ENCODE measurements at places on chromosomes 11 and 22.

DNA sequence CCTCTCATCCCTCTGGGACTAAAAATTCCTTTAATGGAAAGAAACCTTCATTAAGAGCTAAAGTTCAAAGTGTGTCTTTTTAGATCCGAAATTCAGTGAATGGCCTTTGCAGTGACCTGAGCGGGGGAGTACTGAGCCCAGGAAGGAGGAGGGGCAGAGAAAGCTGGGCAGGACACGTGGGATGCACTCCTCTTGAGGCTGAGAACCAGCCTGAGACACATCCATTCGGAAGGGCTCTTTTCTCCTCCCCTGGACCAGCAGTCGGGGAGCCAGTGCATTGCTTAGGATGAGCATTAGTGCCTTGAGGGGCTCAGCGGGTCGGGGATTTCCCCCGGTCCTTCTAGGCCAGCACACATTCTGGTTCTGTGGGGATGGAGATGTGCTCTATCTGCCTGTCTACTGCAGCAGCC lies 258.9 kb upstream of the B3GAT1 start:
- DNase-seq = no peak

GRCh38 chr11:74434528-74434927 lies 32.8 kb downstream of the KCNE3 start:
- DNase-seq = no peak

DNA sequence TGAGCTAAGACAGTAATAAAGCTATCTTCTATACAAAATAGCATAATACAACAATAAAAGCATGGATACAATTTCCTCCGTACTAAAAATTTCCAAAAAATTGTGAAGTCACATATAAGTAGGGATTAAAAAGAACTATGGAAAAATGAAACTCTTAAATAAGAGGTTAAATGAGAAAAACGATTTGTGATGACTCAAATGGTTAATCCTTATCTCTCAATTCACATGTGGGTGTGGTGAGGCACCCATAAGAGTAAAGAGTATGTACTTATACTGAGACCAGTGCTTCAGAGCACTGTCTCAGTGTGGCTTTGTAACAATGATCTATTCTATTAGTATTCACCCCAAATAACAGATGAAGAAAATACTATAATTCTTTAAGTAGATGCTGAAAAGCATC lies 25.0 kb upstream of the CCDC34 start:
- no peak for DNase-seq

DNA sequence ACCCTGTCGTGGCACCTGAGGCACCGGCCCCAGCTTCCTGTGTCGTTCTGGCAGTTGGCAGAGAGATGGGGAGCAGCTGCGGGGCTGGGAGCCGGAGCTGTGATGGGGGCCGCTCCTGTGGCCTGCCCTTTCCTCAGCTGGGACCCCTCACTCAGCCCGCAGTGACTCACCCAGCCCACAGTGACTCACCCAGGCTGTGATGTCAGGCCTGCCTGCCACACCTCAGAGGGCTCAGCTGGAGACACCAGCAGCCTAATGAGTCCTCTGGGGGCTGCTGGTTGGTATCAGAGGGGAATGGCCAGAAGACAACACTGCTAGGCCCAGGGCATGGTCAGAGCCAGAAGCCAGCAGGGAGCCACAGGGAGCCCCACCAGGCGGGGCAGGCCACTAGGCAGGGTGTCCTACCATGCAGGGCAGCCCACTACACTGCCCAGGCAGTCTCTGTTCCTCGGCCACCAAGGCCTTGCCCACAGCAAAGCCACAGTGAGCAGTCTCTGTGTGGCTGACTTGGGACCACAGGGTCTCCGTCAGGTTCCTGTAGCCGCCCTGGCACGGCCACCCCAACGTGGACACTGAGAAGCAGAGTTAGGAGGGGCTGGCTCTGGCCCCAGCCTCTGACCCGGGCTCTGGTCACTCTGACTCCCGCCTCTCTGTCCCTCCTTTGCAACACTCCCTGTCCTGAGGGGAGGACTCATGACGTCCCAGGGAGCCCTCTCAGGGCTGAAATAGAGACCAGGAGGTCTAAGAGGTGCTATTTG lies 4.2 kb upstream of the FXYD2 start:
- no peak for DNase-seq

- DNase-seq = no peak
Observed at GRCh38 chr22:44003405-44004103, 20.5 kb upstream of the PARVB start.

GRCh38 chr11:129972611-129973010 lies 30.0 kb downstream of the PRDM10 start:
- DNase-seq = no peak

- no peak for DNase-seq
Observed at GRCh38 chr22:48979482-48979881, 848.2 kb downstream of the BRD1 start.

Measured in epithelial cell of prostate (primary cell).